ENCODE measurements at places on chromosomes 3 and 15.
A peak's percentile ranks its signal among the peaks of the same experiment; 100 is the strongest.

GRCh38 chr3:59818033-59818918 lies 768.5 kb upstream of the CFAP20DC start:
- DNase-seq: peak; percentile 98

DNA sequence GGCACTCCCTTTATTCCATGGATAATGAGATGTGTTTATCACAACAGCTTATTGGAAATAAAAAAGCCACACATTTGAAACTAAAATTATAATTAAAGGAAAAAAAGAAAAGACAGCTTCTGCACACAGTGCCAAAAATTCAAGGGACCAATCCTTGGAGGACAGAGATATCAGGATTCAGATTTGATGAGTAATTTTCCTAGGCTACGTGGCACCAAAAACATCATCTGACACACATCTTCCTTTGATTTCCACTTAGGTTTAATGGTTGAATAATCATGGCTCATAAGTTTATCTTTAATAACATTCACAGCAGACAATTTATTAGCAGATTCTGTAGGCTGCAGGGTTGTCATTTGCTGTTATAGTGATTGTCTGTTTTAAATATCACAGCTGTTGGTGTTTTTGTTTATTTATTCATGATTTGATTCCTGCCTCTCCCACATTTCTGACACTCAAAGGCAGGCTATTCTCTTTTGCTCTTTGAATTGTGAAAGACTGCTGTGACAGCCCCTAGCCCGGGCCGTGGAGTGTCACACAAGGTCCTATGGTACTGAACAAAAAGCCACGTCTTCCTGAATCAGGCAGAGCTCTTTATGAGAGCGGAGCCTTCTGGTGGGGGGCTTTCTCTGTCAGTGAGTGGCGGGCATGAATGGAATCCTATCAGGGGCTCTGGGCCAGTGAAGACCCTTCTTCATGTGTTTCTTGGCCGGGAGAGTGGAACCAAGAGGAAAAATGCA lies 708.5 kb downstream of the SQOR start:
- DNase-seq: peak; percentile 9

DNA sequence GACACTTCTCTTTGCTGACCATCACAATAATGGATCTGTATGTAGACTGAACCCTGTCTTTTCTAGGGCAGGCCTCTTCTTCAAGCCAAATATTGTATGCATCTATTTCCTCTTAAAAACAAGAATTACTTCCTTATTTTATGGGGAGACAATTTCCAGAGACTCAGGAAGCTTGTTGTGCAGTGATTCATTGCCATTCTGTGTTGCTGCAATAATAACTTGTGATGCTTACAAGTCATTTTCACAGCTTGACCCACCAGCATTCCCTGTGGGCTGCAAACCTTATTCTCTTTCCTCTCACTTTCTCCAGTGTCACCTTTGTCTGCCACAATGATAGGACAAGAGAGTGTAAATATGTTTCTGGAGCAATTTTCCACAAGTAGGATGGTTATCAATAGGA lies 276.7 kb upstream of the SGO1 start:
- DNase-seq: no peak

DNA sequence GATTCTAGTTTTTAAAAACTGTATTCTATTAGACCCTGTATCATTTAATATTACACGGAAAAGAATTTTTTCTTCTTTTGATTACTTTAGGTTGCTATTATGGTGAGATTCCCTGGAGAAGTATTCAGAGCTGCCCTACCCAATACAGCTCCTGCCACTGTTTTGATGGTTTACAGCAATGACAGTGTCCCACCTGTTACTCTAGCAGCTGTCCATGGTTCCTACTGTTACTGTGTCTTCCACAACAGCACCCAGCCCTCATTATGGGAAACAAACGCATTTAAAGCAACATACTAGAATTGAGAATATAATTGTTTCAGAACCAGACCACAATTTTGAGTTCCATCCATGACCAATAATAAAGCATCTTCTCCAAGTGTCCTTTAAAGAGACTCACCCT lies 450.7 kb downstream of the SHQ1 start:
- no peak for DNase-seq

DNA sequence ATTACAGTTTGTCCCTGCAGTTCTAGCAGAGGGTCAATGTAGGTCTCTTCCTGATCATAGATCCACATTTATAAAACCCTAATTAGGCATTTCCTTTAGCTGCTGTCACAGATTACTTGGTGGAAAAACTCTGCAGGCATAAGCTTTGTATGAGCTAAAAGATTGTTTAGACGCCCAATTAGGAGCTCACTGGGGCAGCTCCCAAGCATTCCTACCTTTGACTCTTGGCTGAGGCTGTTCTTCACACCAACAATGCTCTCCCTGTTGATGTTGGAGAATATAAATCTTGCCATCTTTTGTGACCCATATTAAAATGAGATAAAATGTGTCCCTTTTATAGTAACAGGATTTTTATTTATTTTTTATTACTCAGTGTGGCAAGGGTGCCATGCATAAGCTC lies 148.3 kb upstream of the TRIM42 start:
- DNase-seq: no peak

GRCh38 chr3:64221571-64222257 lies 3.6 kb downstream of the PRICKLE2 start:
- DNase-seq: no peak

GRCh38 chr3:14879211-14879874 lies 60.6 kb downstream of the FGD5 start:
- DNase-seq: peak; percentile 17

DNA sequence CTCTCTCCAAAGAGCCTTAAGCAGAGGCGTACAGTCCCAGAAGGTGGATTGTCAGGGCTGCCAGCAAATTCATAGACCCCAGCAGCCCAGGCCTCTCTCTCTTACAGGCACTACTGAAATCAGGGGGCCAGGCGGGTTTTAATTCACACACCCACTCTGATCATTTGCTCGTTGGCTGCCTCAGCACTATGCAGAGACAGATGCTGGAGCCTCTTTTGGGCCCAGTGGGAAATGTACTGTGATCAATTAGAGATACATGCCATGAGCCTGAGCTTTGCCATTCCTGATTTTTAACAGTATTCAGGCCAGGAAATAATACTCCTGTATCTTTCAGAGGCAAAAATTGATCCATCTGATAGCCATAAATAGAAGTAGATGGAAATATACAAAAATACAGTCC lies 53.0 kb downstream of the CMTM6 start:
- DNase-seq: no peak

DNA sequence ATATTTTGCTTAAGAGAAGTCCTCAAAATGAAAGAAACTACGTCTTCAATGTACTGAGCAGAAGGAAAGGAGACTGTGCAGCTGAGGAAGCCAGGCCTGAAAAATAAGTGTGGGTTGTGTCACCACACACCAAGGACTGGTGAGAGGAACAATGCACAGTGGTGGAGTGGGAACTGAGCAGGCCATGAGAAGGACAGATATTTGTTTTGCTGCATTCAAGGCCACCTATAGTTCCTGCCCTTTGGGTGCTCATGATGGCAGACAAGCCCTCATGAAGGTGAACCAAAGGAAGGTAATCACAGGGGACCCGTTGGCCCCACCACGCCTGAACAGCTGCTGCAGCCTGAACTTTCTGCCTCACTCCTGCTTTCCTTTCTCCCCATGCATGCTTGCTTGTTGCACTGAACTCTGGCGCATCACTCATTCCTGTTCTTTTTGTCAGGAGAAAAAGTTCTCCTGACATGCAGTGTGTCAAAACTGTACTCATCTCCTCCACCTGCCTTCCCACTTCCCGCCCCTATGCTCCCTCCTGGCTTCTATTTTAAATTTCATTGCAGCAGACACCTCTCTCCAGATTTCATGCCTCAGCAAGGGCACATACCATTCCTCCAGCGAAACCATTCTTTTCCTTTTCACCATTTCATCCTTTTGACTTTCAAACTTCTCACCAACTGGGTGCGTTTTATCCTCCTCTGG lies 2.2 kb upstream of the RNF7 start:
- no peak for DNase-seq

DNA sequence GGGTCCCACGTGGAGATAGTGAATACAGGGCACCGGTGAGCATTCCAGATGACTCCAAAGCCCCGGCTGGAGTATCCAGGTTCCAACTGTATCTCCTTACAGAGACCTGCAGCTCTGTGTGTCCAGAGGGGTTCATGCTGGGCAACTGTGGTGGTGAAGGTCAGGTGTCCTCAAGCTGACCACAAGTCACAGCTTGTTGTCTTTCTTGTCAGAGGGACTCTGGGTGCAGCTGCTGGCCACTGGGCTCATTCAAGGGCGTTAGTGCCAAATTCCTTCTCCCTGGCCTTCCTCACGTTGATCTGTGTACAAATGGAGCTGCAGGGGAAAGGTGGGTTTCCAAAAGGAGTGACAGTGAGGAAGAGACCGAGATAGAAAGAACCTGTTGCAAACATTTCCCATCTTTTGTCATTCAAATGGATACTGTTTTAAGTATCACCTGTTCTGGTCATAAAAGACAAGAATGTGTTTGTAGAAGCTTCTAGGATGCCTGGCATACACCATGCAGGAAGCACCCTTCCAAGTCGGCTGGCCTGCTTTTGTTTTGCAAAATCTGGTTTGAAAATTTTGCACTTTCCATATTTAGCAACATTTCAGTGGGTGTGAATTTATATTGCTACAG lies 52.5 kb downstream of the CEMIP start:
- DNase-seq: no peak

DNA sequence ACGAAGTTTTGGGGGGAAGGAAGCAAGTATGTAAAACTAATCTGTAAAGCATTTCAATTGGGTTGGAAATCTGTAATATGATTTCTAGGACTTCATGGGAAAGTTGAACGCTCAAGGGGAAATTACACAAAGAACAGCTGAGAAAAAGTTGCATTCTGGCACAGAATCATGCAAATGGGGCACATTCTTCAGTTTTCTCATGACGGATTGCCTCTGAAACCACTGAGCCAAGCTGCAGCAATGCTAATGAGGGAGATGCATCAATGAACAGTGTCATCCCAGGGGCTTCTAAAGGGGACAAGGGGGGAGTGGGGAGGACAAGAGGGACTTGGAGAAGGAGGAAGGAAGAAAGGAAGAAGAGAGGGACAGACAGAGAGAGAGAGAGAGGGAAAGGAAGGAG lies 291.4 kb upstream of the ATP11B start:
- DNase-seq: no peak

- no peak for DNase-seq
Observed at GRCh38 chr15:72086920-72087648, 30.9 kb downstream of the MYO9A start.

GRCh38 chr3:39216176-39216790 lies 23.9 kb upstream of the XIRP1 start:
- DNase-seq: no peak

- no peak for DNase-seq
Observed at GRCh38 chr3:99506-99905, 97.1 kb upstream of the CHL1 start.

DNA sequence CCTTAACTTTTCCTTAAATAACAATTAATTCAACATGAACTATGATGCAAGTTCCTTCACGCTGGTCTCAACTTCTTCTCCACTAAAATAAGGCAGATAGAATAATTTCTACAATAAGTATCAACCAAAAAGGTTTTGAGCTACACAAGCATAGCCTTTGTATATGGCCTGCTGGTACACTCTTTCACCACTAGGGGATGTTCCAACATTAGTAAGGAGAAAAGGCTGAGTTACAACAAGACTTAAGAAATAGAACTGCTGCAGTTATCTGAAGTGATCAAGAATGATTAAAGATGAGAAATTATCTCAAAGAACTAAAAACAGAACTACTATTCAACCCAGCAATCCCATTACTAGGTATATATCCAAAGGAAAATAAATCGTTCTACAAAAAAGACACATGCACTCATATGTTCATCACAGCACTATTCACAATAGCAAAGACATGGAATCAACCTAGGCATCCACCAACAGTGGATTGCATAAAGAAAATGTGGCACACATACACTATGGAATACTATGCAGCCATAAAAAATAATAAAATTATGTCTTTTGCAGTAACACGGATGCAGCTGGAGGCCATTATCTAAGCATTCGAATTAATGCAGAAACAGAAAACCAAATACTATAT lies 14.4 kb downstream of the ATP13A3 start:
- DNase-seq: peak; percentile 73

GRCh38 chr3:129360705-129361460 lies 67.6 kb downstream of the EFCAB12 start:
- no peak for DNase-seq

GRCh38 chr15:83709811-83710210 lies 55.9 kb downstream of the ADAMTSL3 start:
- no peak for DNase-seq

DNA sequence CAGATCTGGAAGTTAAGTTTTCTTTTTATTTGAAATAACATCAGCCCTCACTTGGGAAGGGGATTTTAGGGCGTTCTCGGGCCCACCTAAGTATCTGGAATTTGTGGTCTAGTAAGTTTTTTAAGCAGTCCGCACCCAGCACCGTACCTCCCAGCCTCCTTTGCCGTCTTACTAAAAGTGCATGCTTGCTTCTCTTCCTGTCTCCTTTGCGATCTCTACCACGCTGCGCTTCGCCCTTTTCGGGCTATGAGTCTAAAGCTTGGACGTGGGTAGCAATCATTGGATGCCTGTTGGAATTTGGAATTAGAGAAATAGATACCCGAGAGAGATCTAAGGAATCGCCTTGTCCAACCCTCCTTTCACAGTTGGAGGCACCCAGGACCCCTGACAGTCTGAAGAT lies 1.1 kb downstream of the THSD4 start:
- DNase-seq: peak; percentile 47

DNA sequence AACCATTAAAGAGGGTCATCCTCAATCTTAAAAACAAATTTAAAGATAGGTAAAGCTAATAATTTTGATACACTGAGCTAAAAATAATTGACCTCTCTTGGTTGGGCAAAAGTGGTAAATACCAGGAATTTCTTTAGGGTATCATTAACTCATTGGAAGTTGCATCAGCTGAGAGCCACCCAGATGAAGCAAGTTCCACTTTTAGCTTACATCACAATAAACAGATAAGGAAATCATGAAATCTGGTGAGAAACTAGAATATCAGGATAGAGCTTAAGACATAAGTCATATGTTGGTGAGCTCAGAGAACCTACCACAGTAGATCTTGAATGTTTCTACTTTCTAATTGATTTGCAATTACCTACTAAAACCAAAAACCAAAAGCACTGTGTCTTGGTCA lies 97.4 kb upstream of the SLC2A2 start:
- DNase-seq: no peak

- DNase-seq: peak; percentile 79
Observed at GRCh38 chr15:69468241-69469121, 15.9 kb downstream of the RPLP1 start.

- DNase-seq: no peak
Observed at GRCh38 chr3:122063908-122064307, 8.7 kb downstream of the CD86 start.

DNA sequence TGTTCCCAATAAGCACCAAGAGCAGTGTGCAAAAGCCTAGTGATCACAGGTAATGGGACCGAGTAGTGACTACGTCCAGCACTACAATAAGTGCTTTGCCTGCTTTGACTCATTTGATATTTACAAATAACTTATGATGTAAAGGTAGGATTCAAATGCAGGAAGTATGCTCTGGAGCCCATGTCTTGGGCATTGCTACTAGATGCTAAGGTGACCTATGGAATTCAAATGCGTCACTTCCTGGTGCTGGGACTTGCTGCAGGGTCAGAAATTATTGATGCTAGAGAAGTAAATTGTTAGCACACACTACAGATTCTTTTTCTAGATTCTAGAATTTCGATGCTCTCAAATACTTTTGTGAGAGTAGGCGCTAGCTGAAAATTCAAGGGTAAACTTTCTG lies 101.2 kb upstream of the TSC22D2 start:
- DNase-seq: no peak

Measured in fibroblast of skin of right biceps (primary cell).